Omental fat pad (tissue), 4 donors: ENCODE measurements at places on chromosomes 16 and 17. TPM values are rescaled to one million over a fixed set of nuclear protein-coding genes. Genes with fewer than 3 reads are reported as not detected.

GRCh38 chr17:5399767-5400166 lies 19.7 kb downstream of the NUP88 start:
- no peak for DNase-seq

- DNase-seq, result no peak
These were observed 361.6 kb downstream of the GRIN2A start for GRCh38 chr16:9820476-9821246.

SARM1 gene
- 13.1 TPM for total RNA-seq

GRCh38 chr16:60170196-60170595 lies 1436.1 kb upstream of the GOT2 start:
- no peak for DNase-seq

DNA sequence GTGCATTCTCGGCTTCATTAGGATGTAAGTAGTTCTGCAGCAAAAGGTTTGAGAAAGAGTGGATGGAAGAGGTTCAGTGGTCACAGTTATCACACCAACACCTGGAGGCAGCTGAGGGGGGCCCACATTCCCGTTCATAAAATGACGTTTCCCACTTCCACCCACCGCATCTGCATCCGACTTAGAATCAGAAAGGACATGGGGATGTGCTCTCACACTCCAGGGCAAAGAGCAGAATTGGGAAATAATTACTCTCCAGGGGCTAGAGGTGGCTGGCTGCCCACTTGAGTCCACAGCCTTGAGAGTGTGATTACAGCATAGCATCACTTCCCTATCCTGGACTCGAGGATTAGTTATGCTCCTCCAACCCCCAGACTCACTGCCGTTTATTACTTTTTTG lies 122.0 kb downstream of the CPPED1 start:
- DNase-seq, result no peak

CNGB1 gene
- not detected for total RNA-seq

GRCh38 chr16:85036236-85037049 lies 8.8 kb downstream of the KIAA0513 start:
- DNase-seq, result no peak

DNA sequence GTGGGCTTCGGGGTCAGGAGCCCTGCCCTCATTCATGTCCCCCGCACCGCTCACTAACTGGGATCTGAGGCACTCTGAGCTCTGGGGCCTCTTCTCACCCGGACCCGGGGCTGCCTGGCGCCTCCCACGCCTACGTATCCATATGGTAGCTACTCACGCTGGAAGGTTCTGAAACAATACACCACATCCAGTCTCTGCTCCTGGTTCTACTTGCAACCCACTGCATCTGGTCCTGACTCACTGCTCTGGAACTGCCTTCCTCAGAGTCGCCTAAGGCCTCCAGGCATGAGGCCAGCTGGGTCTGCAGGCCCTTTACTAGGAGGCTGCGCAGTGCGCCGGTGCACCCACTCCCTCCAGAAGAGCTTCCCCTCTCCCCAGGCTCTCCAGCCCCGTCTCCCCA lies 18.1 kb downstream of the USP36 start:
- DNase-seq, result no peak

DNA sequence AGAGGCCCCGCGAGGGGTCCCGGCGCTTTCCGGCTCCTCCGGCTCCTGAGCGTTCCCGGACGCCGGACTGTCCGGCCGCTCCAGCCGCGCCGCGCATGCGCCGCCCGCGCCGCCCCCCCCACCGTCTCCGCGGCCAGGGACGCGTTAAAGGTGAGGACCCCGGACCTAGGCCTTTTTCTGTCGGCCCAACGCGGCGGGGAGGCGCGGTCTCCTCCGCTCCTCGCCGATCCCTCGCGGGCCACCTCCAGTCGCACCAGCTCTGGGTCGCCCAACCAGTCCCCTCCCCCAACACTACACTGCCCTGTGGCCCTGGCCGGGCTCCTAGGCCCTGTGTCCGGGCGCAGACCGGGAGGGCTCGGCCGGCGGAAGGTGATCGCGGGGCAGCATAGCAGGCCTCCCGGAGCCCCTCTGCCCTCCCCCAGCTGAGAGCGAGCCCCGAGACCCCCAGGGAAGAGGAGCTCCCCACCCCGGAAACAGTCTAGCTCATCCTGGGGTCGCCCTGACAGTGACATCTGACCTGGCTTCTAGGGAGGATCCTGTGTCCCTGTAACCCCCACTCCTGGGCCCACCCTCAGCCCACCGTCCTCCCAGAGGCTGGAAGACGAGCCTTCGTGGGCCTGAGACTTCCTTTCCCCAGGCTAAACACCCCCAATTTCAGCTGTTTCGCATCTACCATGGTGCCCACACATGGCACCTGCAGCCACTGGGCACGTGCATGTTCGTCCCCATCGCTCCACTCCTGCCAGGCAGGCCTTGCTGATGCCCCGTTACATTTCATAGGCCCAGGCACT lies 14.7 kb upstream of the BCAR1 start:
- no peak for DNase-seq

DLX3 gene
- total RNA-seq, result not detected
